Endothelial cell (in vitro differentiated cells): ENCODE measurements at places on chromosomes 7 and 10.

GRCh38 chr7:133481676-133482075 is 228.8 kb downstream of the EXOC4 start:
- no peak for DNase-seq

DNA sequence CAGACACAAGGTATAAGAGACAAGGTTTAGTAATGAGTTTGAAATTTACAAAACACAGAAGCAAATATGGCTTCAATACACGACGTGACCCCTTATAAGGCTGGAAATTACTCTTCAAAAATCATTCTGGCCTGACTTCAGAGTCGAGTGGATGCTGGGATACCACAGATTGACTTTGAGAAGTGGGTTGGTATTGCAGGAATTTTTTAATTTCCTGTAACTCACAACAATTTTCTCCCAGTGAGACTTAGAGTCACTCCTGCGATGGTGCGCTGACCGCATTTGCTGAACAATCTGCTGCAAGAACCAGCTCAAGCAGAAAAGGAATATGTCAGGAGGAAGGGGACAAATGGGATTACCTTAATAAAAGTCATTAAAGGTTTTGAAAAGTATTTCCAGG is 132.1 kb downstream of the EMX2 start:
- DNase-seq, result no peak

DNA sequence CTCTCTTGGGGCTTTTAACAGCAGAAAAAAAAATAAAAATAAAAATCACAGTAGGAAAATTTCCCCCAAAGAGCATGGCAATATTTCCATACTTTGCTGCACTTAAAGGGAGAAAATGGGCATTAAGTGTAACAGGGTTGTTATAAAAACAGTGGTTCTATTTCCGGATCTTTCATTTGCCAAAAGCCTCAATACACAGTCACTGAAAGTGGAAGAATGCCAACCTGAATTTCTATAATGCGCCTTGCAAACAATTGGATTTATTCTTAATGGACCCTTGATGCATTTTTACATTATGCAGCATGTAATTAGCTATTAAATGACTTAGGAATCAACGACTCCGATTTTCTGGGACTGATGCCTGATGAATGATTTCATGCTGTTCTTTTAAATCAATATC is 127.6 kb upstream of the NANOS1 start:
- DNase-seq, result no peak

DNA sequence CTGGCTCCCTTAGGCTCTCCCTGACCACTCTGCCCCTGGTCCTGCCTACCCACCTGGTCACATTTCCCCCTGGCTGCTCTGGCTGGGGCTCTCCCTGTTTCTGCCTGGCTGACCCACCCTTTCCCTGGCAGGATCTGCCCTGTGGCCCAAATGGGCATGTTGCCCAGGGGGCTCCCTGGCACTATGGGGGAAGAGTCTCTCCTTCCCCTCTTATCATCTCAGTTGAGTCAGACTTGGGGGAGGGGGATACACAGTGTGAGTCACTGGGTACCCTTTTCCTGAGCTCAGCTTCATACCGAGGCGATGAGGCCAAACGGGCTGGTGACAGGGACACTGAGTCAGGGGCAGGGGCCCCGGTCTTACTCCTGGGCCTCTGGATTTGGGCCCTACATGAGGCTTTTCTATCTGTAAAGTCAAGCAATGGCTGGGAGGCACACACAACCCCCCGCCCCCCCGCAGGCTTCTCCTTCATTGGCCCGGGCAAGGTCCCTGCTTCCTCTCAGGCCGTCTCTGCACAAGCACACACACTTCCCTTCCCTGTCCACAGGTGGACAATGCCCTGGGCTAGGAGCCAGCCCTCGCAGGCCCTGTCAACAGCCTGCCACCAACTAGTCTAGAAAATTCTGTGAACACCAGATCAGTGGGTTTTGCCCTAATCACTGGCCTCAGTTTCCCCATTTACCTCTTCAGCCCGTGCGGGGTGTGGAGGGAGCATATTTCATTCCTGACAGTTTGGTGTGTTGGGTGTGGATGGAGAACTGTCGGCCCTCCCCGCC is 627 bp upstream of the FLNC start:
- no peak for DNase-seq

DNA sequence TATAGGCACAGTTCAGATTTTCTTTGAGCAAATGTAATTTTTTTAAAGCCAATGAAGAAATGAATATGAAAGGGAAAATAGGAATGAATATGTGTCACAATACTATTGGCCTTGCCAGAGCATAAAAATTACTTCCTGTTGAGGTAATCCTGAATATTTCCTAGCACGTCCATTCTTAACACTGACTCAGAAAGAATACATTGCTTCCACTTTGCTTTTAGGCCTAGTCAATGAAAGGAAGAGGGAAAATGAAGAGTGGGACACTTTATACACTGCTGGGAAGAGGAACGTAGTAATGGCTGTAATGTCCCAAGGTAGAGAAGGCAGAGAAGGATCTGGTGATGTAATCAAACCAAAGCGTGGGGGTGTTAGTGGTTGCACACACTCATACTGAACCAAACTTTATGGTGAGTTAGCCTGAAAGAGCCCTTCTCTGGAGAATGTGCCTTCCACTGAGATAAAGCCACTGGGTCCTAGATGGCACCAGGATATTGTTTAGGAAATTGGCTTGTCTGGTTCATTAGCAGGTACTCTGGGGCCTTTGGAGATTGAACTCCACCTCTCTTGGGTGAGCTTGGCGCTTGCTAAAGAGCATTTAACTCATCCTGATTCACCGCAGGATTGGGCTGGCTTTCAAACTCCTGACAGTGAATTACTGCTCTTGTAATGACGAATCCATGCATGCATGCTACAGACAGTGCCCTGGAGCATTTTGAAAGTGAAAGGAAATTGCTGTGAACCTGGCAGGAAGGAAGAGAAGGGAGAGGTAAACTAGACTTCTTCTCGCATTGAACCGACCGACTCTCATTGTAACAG is 254.9 kb downstream of the KIAA1217 start:
- DNase-seq, result no peak

- DNase-seq, result no peak
Observed at GRCh38 chr7:109782806-109783205, 1213.1 kb downstream of the DNAJB9 start.

- no peak for DNase-seq
Observed at GRCh38 chr10:2210088-2210487, 472.8 kb upstream of the ADARB2 start.

GRCh38 chr10:89348481-89348880 is 20.7 kb downstream of the IFIT3 start:
- DNase-seq, result no peak

- DNase-seq, result no peak
Observed at GRCh38 chr7:37027557-37028341, 303.5 kb upstream of the AOAH start.
